ENCODE measurements at places on chromosomes 13 and 19. TPM values are rescaled to one million over a fixed set of nuclear protein-coding genes. Genes with fewer than 3 reads are reported as not detected.

DNA sequence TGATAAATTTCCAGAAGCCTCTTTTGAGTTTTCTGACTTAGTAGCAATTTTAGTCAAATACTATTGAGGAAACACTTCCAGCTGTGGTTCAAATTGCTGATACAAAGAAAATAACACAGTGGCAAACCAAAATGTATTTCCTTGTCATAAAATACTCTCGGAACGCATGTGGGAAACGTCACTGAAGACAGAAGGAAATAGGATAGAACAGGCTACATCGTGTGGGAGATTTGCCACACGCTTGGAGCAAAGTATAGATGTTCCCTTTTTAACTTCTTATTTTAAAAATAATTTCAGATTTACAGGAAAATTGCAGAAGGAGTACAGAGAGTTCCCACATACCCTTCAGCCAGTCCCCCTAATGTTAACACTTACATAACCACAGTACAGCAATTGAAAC is 88.8 kb downstream of the ING1 start:
- DNase-seq: no peak

DNA sequence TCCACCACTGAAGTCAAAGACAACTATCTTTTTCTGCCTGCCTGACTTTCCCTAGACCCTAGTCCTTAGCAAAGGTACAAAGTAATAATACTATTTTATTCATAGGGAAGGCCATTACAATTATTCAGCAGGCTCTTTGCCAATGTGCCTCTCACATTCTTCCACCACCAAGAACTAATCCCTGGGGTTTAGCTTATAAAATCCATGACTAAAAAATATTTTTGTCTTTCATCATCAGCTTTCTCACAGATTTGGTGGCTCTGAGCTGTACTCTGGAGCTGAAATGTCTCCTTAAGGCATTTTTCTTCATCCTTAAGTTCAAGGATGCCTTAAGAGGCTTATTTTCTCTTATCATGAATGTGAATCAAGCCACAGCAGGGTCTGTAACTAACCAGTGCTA is 96.1 kb downstream of the OXGR1 start:
- DNase-seq: no peak

The ZNF566 gene
- total RNA-seq: 9.3 TPM

The CYP2A6 gene
- not detected for total RNA-seq

- peak; percentile 93 for DNase-seq
Measured at GRCh38 chr13:45162821-45163220, 38.0 kb downstream of the KCTD4 start.

DNA sequence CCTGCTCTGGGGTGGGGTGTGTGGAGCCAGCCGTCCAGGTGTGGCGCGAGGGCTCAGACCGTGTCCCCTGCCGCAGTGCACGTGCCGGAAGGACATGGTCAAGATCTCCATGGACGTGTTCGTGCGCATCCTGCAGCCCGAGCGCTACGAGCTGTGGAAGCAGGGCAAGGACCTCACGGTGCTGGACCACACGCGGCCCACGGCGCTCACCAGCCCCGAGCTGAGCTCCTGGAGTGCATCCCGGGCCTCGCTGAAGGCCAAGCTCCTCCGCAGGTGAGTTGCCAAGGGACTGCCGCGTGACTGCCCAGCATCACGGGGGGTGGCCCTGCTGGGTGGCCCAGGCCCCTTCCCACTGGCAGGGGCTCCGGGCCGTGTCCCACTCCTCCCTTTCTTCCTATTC is 141.6 kb downstream of the KDM4B start:
- DNase-seq: no peak

DNA sequence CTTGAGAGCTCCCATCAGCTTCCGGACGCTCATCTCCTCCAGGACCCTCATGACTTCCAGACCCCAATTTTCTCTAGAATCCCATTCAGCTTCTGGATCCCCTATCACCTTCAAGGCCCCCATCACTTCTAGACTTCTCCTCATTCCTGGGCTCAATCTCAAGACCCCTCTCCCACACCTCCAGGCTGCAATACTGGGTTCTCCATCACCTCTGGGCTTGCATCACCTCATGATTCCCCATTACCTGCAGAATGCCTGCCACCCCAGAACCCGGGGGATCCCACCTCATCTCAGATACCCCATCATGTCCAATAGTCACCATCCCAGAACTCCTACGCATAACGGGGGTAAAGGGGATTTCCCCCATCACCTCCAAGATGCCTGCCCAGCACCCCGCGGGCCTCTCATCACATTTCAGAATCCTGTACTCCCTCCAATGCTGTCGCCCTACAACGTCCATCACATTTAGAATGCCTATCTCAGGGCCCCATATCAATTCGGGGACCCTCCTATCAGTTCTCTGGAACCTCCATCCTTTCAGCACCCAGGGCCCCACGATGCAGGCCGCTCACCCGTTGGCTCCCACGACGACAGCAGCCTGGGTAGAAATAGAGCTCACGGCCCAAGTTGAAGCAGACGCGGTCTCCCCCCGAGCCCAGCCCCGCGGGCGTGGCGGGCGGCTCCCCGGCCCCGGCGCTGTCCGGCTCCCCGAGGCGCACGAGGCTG is 738 bp downstream of the DMWD start:
- peak; percentile 57 for DNase-seq

DNA sequence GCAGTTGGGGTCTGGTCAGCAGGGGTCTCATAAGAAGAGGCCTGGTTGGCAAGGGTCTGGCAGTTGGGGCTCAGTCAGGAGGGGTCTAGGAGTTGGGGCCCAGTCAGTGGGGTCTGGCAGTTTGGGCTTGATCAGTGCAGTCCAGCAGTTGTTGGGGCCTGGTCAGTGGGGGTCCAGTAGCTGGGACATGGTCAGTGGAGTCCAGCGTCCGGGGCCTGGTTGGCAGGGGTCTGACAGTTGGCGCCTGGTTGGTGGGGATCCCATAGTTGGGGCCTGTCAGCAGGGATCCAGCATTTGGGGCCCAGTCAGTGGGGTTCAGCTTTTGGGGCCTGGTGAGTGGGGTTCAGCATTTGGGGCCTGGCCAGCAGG is 60.5 kb upstream of the TPM4 start:
- DNase-seq: no peak

- DNase-seq: no peak
Measured at GRCh38 chr13:50934735-50935435, 25.3 kb downstream of the RNASEH2B start.

The PNMA8A gene
- total RNA-seq: 0.76 TPM

The ZNF560 gene
- 0.25 TPM for total RNA-seq

DNA sequence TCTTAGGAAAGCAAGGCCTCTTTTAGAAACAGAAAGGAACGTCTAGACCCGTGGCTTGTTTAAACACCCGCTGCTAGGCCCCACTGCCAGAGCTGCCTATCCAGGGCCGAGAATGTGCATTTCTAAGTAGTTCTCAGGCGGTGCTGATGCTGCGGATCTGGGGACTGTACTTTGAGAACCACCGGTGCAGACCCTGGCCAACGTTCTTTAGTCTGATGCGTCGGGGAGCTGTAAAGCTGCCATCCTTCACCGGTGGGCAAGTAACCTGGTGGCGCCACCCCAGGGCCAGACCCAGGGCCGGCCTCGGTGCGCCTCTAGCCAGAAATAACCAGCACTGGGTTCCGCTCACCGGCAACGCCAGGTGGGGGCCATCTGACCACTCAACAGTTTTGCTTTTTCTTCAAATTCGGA is 47.1 kb downstream of the TGDS start:
- DNase-seq: peak; percentile 58

DNA sequence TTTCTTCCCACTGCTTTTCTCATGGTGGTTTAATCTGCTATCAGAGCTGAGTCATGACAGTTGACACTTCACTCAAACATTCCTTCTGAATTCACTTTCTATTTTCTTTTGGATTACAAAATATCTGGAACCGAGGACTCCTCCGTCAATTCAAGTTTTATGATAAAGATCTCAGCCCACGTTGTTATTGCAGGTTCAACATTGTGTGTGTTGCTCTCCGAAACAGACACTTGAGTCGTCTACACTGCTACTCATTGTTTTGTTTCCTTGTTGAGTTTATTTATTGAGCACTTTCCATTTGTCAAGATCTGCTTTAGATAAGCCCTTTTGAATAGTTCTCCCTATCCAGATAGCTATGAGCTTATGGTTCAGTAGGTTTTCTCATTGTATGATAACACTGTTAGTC is 636.1 kb upstream of the GPC6 start:
- DNase-seq: no peak

DNA sequence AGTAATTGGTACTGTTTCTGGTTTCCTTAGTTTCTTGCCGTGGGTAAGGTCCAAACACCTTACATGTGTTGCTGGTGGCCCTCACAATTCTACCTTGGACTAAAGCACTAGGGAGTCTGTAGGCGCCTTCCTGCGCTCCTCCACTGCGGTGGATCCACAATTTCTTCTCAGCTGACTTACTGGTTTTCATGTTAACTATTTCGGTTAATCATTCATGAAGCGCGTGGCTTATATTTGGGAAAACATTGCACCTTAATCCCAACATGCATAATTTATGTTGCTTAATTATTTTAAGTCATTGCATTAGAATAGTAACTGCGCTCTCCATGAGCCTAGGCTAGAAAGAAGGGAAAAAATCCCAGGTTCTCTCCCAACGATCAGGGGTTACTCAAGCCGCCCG is 37.7 kb downstream of the ARHGEF7 start:
- DNase-seq: peak; percentile 53

DNA sequence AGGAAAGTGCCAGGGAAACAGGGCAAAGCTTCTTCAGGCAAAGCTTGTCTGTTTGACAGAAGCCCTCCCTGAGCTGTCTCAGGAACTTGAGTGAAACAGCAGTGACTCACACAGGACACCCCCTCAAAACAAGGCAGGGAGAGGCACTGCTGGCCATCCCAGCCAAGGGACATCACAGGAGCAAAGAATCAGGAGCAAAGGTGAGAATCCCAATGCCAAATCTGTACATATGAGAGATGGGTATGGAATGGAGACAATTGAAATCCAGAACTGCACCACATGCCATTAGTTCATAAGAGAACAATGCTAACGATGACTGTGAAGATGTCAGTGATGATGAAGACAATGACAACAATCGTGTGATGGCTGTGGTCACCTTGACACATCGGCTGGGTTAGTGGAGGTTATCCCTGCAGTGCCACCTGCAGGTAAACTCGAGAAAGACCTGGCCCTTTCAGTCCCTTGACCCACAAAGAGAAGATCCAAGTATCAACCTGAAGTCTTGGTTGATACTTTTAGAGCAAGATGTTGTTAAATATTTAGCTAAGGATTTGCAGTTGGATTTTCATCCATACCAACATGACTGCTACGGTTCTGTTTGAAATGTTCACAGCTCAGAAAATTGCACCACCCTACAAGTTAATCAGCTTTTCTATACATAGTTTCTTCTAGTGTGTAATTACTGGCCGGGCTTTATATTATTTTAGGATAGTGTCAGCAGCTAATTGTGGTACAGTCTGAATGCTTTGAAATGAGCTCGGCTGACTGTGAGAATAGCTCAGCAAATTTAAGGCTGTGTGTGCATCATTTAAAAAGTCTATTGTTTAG is 42.0 kb upstream of the IPO5 start:
- peak; percentile 77 for DNase-seq

DNA sequence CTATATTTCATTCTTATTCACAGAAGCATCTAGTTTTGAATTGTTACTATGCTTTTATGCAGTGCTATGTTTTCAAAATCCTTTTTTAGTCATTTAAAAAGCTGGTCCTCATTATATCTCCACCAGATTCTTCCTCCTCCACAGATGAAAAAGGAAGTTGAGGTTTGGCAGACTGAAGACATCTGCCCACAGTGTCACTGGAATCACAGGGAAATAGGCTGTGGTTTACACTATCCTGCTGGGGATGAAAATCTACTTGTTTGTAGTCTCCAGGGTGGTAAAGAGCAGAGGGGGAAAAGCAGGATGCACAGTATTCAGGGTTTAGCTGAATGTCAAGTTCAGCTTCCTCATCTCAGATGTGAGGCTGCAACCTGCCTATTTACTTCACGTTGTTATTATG is 351.2 kb downstream of the DNAJC15 start:
- DNase-seq: peak; percentile 75

DNA sequence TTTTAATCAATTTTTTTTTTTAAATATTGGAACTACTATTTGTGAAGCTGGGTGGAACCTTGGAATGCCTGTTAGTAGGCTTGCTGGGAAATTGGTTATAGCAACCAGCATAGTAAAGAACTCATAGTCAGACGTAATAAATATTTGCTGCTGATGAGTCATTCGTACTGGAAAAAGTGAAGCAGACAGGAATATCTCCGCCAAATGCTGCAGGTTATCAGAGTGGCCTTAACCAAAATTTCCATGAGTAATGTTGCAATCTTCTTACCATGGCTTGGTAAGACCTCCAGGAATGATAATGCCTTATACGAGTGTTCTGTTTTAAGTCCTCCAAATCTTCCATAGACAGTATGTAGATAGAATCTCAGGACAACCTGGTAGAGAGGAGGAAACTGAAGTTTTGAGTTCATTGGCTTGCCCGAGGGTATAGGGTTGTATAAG is 34.2 kb downstream of the MBNL2 start:
- DNase-seq: peak; percentile 93

- peak; percentile 30 for DNase-seq
Measured at GRCh38 chr19:50492303-50493052, 15.8 kb upstream of the GARIN5A start.

GRCh38 chr19:49056101-49056901 is 1.2 kb downstream of the CGB7 start:
- DNase-seq: peak; percentile 76

DNA sequence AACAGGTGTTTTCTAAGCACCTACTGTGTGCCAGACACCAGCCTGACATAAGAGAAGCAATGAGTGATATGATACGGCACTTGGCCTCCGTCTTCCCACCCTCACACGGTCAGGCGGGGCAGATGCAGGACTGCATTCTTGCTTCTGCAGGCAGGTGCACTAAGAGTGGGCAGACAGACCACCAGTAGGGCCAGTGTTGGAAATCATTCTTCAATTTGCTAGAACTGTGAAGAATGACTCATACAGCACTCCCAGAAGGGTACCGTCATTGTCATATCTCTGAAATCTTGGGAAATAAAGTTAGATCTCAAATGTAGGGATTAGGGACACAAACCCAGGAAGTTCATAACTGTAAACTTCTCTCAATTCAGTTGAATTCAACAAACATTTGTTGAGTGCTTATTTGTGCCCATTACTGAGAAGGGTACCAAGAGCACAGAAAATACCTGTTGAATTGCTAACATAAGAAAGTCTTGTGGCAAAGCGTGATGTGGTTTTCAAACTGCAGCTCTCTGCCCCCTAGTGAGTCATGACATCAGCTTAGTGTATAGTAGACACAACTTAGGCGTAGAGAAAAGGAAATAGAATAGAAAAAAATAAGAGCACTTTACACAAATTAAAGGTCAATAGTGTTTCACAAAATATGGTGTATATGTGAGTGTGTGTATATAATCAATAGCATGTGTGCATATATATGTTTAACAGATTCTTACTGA is 76.1 kb downstream of the TEX26 start:
- DNase-seq: no peak

The KLF1 gene
- not detected for total RNA-seq

The DNAJC15 gene
- total RNA-seq: 9.2 TPM

GRCh38 chr13:47837104-47837880 is 163.8 kb downstream of the SUCLA2 start:
- DNase-seq: no peak

The LINGO3 gene
- total RNA-seq: not detected

The ZNF333 gene
- total RNA-seq: 26.3 TPM

- DNase-seq: no peak
Measured at GRCh38 chr13:53513226-53513625, 484.6 kb downstream of the OLFM4 start.
